Hindlimb muscle (tissue), 1 donor: ENCODE measurements at places on chromosomes 7 and 10.

DNA sequence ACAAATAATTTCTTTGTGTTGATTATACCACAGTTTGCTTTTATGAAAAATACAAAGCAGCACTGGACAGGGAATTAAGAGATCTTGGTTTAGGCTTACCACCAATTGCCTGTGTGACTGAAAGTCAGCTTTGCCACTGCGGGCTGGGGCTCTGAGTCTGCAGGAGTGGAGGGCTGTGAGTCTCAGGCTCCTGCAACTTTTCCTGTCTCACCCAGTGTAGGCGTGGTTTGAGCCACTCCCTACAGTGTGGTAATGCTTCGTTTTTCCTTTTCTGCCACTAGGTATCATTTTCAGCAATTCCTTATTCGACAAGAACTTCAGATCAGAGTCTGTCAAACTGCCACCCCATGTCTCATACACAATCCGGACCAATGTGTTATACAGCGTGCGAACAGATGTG, 180.6 kb downstream of the ABCA13 start:
- no peak for DNase-seq

DNA sequence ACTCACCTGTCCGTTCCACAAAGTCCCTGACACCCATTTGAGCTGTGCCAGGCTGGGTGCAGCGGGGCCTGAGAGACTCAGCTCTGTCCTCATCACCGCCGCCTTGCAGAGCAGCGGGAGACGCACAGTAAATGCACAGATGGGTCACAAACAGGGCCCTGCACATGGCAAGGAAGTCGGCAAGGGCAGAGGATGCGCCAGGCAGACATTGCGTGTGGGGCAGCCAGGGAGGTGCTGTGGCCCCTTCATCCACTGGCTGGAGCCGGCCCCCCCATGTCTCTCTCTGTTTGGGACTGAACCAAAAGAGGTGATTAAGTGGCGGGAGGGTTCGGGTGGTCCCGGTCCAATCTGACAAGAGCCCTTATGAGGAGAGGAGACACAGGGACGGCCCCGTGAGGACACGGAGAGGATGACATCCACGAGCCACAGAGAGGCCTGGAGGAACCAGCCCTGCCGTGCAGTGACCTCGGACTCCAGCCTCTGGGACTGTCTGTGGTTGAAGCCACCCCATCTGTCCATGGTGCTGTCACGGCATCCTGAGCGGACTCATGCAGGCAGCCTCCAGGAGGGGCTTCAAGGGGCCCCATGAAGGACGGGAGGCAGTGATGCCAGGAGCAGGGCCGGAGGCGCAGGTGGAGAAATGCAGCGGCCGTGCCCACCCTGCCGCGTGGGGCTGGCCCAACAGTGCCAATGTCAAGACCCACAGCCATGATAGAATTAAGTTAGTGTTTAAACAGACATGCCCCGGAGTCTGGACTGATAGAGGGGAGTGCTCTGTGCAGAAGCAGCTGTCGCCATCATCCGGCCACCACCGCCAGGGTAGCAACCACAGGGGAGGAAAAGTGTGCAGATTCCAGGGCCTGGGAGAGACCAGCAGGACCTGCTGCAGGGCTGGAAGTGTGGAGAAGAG, 28.4 kb upstream of the FOXL3 start:
- DNase-seq = no peak

- DNase-seq = no peak
These were observed 222.3 kb upstream of the MKLN1 start for GRCh38 chr7:131105294-131105798.

GRCh38 chr10:14753441-14753840, 21.3 kb downstream of the FAM107B start:
- DNase-seq = no peak

GRCh38 chr7:44505595-44505994, 15.1 kb upstream of the NUDCD3 start:
- DNase-seq = no peak

DNA sequence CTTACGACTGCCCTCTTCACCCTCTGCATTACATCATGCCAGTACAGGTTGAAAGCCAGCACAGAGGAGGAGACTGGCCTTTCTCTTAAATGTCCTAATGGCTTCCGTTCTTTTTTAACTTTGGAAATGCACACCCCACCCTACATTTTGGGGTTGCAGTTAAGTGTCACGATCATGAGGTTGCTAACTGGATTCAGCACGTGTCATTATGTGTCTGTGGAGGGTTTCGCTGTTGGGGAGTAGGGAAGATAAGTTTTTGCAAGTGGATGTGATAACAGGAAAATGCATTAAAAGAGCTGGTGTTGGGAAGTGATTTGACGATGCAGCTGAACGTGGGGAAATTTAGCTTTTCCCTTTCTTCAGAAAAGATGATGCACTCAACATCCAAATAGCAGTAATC, 135.9 kb downstream of the LRRC4 start:
- DNase-seq = no peak

DNA sequence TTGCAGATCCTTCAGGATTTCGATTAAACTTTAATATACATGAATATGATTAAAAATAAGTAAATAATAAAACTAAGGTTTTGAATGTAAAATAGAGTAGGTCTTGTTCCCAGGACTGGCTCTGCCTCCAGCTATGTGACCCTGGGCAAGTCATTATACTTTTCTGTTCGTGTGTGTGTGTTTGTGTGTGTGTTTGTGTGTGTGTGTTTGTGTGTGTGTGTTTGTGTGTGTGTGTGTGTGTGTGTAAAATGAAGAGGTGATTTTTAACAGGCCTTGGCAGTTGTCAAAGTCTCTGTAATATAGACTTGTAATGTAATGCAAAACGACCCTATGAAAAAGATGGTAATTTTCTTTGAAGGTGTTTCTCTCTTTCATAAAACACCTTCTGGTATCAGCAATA, 79.2 kb downstream of the HGF start:
- DNase-seq = no peak

DNA sequence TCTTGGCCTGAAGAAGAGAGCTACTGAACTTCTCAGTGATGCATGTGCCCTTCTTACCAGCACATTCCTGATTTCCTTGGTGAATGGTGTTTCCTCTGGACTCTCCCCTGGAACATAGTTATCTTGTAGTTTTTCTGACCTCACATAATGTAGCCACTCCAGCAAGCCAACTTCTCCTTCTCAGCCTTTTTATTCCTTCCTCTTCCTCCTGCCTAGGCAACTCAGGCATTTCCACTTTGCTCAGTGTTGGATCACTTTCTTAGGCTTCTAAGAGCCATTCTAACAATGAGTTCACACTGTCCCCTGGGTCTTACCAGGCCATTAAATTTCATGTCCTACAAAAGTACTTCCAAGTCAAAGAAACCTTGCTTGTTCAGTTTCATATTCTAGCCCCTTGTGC, 3.6 kb upstream of the PTTG1IP2 start:
- DNase-seq = no peak

- DNase-seq = no peak
These were observed 11.5 kb upstream of the KLRG2 start for GRCh38 chr7:139494835-139495579.

DNA sequence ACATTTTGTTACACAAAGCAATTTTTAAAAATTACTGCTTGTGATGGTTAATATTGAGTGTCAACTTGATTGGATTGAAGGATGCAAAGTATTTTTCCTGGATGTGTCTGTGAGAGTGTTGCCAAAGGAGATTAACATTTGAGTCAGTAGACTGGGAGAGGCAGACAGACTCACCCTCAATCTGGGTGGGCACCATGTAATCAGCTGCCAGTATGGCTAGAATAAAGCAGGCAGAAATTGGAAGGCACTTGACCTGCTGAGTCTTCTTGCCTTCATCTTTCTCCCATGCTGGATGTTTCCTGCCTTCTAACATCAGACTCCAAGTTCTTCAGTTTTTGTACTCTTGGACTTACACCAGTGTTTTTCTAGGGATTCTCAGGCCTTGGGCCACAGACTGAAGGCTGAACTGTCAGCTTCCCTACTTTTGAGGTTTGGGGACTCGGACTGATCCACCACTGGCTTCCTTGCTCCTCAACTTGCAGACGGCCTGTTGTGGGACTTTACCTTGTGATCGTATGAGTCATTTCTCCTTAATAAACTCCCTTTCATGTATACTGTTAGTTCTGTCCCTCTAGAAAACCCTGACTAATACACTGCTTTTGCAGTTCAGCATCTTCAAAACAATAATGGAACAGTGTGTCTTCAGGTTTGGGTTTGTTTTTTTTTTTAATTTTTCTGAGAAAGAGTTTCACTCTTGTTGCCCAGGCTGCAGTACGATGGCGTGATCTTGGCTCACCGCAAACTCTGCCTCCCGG, 244.1 kb upstream of the SEMA3C start:
- no peak for DNase-seq

DNA sequence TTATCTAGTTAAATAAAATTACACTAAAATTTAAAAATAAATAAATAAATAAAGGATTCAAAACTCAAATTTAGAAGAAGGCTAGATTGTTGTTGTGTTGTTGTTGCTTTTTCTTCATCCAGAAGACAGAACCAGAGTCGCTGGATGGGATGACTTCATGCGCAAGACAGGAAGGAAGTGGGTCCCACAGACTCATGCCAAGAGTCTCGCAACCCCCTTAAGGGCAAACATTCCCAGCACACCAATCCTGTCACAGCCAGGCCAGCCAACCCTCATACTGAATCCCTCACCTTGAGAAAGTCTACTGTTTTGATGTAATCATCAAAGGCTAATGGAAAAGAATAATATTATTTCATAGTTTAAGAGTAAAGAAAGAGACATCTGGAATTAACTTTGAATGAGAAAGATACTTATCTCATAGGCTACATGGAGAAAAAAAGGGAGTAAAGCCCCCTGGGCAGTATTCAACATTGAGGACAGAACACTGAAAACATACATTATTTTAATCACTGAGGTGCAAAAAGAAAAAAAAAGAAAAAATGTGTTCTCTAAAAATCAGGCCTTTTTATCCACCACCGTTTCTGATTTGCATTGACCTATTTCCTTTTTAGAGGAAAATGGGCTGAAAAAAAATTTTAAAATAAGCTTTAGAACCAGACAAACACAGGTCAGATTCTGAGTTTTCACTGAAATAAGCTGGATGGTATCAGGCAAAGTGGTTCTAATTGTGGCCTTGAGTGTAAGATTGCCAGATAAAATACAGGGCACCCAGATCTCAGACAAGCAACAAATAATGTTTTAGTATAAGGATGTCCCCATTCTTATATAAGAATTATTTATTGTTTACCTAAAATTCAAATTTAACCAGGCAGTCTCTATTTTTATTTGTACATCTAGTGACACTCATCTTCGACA, 826.5 kb downstream of the TNS3 start:
- DNase-seq = no peak

- DNase-seq = peak; percentile 79
These were observed 163.0 kb upstream of the PPP1R3A start for GRCh38 chr7:114081606-114082425.

DNA sequence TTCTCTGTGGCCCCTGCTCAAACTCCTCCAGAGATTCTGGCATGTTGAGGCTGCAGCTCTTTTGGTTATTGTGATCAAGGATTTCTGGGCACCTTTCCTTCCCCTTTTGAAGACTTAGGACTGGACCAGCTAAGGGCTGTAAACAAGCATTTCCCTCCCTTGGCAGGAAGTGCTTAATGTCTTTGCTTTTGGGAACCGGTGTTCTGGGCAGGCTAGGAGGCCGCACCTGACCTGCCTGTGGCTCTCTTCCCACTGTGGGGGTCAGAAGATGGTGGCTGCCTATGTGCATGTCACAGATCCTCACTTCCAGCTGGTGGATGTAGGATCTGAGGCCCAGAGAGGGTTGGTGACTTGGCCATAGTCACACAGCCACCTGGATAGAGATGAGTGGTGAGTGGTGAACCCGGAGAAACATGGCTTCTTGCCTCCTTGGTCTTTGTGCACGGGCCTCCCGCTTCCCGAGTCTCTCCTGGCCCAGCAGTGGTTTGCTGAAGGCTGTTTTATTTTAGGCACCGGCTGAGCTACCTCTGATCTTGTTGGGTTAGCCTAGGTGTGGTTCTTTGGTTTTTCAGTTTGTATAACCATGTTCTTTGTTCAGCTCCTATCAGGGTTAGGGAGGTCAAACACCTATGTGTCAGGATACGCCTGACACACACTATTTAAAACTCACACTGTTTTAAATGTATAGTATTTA, 82.0 kb downstream of the GRK5 start:
- no peak for DNase-seq

DNA sequence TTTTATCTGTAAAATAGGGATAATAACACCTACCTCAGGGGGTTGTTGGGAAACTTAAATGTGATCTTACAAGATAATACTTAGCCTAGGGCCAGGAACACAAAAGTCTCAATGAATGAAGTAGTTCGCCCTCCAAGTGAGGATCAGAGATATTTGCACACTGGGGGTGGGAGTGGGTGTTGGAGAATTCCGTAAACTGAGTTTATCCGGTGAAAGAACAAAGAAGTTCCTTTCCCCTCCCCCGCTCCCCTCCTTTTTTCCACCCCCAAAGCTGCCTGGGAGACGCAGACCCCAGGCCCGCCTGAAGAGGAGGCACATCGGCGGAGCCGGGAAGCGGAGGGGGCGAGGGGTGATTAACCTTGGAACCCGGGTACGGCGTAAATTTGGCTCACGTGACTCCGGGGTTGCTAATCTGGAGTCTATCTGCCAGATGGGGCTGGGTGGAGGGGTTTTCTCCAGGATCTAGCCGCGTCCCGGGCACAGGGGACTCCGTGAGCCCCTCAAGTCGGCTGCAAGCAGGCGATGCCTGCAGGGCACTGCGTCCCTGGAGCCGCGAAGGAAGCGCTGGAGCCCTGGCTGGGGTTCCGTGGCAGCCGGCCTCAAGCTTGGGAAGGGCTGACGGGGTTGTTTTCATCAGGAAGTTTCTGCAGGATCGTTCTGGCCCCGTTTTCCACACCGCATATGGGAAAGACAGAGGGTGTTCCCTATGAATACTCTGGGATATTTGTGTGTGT, 1.4 kb upstream of the PODXL start:
- DNase-seq = no peak

- no peak for DNase-seq
These were observed 61.7 kb downstream of the VOPP1 start for GRCh38 chr7:55510621-55511020.

- DNase-seq = no peak
These were observed 11.9 kb upstream of the TEX36 start for GRCh38 chr10:125694883-125695282.

- no peak for DNase-seq
These were observed 181.7 kb downstream of the PLXNA4 start for GRCh38 chr7:132394283-132395198.

GRCh38 chr10:97584798-97585438, 729 bp downstream of the HOGA1 start:
- DNase-seq = no peak

GRCh38 chr7:130942211-130942964, 208.4 kb upstream of the KLF14 start:
- DNase-seq = no peak

GRCh38 chr10:71746344-71747037, 26.8 kb downstream of the VSIR start:
- no peak for DNase-seq

DNA sequence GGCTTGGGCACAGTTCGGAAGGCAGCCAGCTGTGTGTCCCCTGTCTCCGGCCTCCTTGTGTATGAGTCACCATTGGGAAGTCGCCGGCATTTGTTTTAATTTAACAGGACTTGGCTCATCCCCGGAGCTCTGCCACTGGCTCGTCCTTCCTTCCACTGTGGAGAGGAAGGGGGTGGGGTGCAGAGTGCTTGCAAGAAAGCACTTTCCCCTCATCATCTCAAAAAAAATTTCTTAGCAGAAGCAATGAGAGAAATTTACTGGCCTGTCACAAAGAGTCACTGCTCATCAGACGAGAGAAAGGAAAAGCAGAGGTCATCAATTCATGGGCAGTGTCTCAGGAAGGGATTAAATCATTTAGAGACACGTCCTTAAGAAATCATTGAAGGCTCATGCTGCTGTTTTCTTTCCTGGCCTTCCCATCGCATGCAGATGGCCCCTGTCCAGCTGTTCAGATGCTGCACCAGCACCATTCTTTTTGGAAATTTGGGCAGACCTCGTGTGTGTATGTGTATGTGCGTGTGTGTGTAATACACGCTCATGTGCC, 93.3 kb downstream of the BMS1 start:
- no peak for DNase-seq

- no peak for DNase-seq
These were observed 29.6 kb downstream of the FAM133B start for GRCh38 chr7:92560602-92561001.
